Spleen (tissue), 13 donors: ENCODE measurements at places on chromosomes 6 and 20. TPM values are rescaled to one million over a fixed set of nuclear protein-coding genes. Genes with fewer than 3 reads are reported as not detected.

DNA sequence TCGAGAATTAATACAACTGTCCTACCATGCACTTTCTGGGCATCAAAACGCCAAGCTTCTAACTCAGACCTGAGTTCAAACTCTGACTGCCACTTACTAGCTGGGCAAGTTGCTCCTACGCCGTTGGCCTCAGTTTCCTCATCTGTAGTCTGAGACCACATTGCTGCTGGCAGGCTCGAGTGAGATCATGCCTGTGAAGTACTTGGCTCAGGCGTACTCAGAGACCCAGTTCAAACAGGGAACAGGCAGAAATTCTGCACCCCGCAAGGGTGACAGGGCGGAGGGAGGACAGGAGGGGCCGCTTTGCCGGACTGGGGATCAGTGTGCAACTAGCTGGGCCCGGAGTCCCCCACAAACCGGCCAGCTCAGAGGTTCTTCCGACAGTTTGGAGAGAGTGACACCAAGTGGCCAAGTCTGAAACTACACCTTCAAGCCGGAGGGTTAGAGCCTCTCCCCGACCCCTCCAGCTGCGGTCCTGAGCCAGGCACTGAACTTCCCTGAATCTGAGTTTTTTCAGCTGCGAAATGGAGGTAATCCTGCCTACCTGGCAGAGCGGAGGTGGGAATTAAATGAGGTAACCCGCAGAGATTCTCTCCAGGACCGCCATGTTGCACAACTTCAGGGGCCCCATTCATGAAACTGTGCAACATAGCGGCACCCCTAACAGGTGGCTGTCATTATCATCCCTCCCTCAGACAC is 46.0 kb upstream of the PTPN1 start:
- no peaks in the 10 kb centered on the region for H3K27me3 ChIP-seq
- no peak overlapping the region for H3K27ac ChIP-seq
- no peak overlapping the region for H3K4me3 ChIP-seq
- DNase-seq: peak; percentile 84

DNA sequence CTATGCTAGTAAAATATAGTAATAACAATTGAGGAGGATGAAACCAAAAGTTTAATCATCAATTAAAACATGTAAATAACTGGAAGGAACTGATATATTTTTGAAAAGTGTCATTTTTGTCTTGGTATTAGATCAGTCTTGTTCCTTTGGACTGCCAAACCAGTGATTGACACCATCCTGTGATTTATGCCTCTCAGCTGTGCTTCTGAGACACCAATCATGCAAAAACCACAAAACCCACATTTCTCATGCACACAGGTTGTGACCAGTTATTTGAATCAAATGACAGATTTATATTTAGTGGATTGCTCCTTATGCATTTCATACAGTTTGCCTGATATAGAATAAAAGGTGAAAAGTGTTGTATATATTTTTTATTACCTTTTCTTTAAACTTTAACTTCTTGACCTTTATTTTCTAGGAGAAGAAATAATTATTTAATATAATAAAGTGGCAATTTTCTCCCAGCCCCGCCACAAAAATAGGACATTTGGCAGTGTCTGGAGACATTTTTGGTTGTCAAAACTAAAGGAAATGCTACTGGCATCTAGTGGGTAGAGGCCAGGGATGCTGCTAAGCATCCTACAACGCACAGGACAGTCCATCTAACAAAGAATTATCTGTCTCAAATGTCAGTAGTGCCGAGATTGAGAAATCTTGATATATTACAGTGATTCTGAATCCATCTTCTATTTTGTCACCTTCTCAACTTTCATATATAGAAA is 383.6 kb downstream of the BCKDHB start:
- no peak overlapping the region for H3K27ac ChIP-seq
- no peaks in the 10 kb centered on the region for H3K27me3 ChIP-seq
- no peaks in the 10 kb centered on the region for H3K36me3 ChIP-seq
- DNase-seq: no peak
- H3K4me3 ChIP-seq: no peak overlapping the region
- no peaks in the 10 kb centered on the region for H3K4me1 ChIP-seq

DNA sequence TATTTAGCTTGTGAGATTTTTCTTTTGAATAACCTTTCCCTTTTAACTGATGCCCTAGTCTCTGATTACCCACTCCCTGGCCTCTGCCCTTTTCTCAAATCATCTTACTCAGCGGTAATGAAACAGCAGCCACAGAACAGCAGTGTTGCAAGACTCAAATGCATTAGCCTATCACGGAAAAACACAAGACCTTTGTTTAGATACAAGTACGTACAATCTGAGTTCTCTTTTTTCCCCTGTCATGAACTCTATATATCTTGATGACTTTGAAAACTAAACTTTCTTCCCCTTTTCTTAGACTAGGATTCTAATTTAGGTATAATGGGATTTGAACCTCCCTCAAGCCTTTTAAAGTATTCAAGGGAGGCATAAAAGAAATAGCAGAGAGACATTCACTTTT is 1034.9 kb downstream of the EYS start:
- DNase-seq: no peak
- no peak overlapping the region for H3K27ac ChIP-seq
- H3K27me3 ChIP-seq: no peaks in the 10 kb centered on the region
- no peaks in the 10 kb centered on the region for H3K36me3 ChIP-seq

- H3K27me3 ChIP-seq: no peaks in the 10 kb centered on the region
- H3K27ac ChIP-seq: no peak overlapping the region
- no peak overlapping the region for H3K4me3 ChIP-seq
Observed at GRCh38 chr6:42509765-42510164, 54.1 kb upstream of the UBR2 start.

GRCh38 chr6:6942831-6943230 is 164.9 kb upstream of the RREB1 start:
- no peaks in the 10 kb centered on the region for H3K36me3 ChIP-seq
- no peaks in the 10 kb centered on the region for H3K27me3 ChIP-seq
- H3K4me3 ChIP-seq: no peak overlapping the region
- peaks cover 10% of the 10 kb centered on the region for H3K4me1 ChIP-seq
- DNase-seq: peak; percentile 85

GRCh38 chr6:137798846-137799245 is 68.2 kb upstream of the TNFAIP3 start:
- H3K27ac ChIP-seq: no peak overlapping the region
- no peaks in the 10 kb centered on the region for H3K27me3 ChIP-seq
- H3K4me3 ChIP-seq: no peak overlapping the region
- no peaks in the 10 kb centered on the region for H3K4me1 ChIP-seq
- no peak for DNase-seq
- H3K36me3 ChIP-seq: no peaks in the 10 kb centered on the region

GRCh38 chr20:1489325-1489724 is 1.9 kb downstream of the SIRPB2 start:
- peak overlapping the region; percentile 33 for H3K4me3 ChIP-seq
- peak overlapping the region; percentile 87 for H3K27ac ChIP-seq
- no peaks in the 10 kb centered on the region for H3K27me3 ChIP-seq
- peaks cover 19% of the 10 kb centered on the region for H3K4me1 ChIP-seq

- H3K27me3 ChIP-seq: no peaks in the 10 kb centered on the region
- no peak overlapping the region for H3K4me3 ChIP-seq
- no peak for DNase-seq
- no peak overlapping the region for H3K27ac ChIP-seq
- no peaks in the 10 kb centered on the region for H3K4me1 ChIP-seq
Observed at GRCh38 chr20:15759594-15759993, 813.7 kb downstream of the KIF16B start.

- H3K4me3 ChIP-seq: no peak overlapping the region
- no peaks in the 10 kb centered on the region for H3K36me3 ChIP-seq
- no peaks in the 10 kb centered on the region for H3K27me3 ChIP-seq
- no peaks in the 10 kb centered on the region for H3K4me1 ChIP-seq
- no peak for DNase-seq
Observed at GRCh38 chr6:120096696-120097260, 747.2 kb upstream of the MAN1A1 start.

DNA sequence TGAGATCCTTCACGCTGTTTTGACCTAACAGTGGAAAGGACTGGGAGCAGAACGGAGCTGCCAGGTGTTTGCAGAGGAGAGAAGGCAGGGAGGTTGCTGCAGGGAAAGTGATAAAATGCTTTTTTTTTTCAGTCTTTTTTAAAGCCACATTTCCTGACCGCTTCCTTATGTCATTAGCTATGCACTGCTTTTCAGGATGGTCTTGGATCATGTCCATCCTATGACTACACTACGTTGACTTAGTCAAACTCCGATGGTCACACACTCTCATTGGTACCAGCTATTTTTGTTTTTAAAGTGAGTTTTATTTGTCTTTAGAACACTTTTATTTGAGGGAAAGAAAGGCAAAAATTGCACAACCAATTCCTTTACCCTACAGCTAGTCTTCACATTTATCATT is 89.2 kb upstream of the EXOC2 start:
- no peaks in the 10 kb centered on the region for H3K36me3 ChIP-seq
- no peaks in the 10 kb centered on the region for H3K4me1 ChIP-seq
- peaks cover 24% of the 10 kb centered on the region for H3K27me3 ChIP-seq
- DNase-seq: no peak
- H3K27ac ChIP-seq: no peak overlapping the region

- H3K27me3 ChIP-seq: no peaks in the 10 kb centered on the region
- peak overlapping the region; percentile 21 for H3K4me3 ChIP-seq
- peaks cover 64% of the 10 kb centered on the region for H3K36me3 ChIP-seq
- H3K4me1 ChIP-seq: peaks cover 40% of the 10 kb centered on the region
- peak overlapping the region; percentile 80 for H3K27ac ChIP-seq
Observed at GRCh38 chr20:19975436-19975799, 41.7 kb upstream of the NAA20 start.

DNA sequence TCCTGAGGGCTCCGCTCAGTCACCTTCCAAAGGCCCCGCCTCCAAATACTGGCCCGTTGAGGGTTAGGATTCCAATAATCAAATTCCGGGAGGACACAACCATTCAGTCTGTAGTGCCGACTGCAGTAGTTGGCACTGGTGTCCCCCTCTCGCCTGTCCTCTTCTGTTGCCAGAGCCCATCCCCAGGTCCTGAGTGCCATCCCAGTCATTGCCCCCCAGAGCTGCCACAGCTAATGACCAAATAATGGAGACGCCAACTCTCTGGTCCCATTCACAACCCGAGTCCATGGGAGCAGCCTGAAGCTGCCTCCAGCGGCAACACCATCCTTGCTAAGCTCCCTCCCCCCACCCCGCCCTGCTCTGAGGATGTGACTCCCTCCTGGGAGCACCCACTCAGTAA is 115.9 kb downstream of the JPH2 start:
- H3K36me3 ChIP-seq: no peaks in the 10 kb centered on the region
- H3K27me3 ChIP-seq: peaks cover 4% of the 10 kb centered on the region
- no peak overlapping the region for H3K27ac ChIP-seq
- DNase-seq: no peak
- H3K4me3 ChIP-seq: no peak overlapping the region

GRCh38 chr20:16040742-16041141 is 532.5 kb downstream of the KIF16B start:
- DNase-seq: no peak
- no peaks in the 10 kb centered on the region for H3K4me1 ChIP-seq
- H3K4me3 ChIP-seq: no peak overlapping the region
- no peaks in the 10 kb centered on the region for H3K36me3 ChIP-seq

GRCh38 chr6:122969999-122970533 is 26.0 kb upstream of the CLVS2 start:
- DNase-seq: no peak
- H3K27ac ChIP-seq: no peak overlapping the region
- H3K4me3 ChIP-seq: no peak overlapping the region
- H3K36me3 ChIP-seq: no peaks in the 10 kb centered on the region
- H3K4me1 ChIP-seq: no peaks in the 10 kb centered on the region

GRCh38 chr6:44960898-44961297 is 367.2 kb upstream of the RUNX2 start:
- no peak overlapping the region for H3K4me3 ChIP-seq
- no peak overlapping the region for H3K27ac ChIP-seq
- no peaks in the 10 kb centered on the region for H3K4me1 ChIP-seq
- no peaks in the 10 kb centered on the region for H3K36me3 ChIP-seq
- H3K27me3 ChIP-seq: no peaks in the 10 kb centered on the region

GRCh38 chr6:28789553-28790083 is 134.2 kb downstream of the TRIM27 start:
- DNase-seq: no peak
- H3K36me3 ChIP-seq: no peaks in the 10 kb centered on the region
- H3K27ac ChIP-seq: no peak overlapping the region
- peak overlapping the region; percentile 26 for H3K4me3 ChIP-seq

- H3K36me3 ChIP-seq: no peaks in the 10 kb centered on the region
- peak; percentile 87 for DNase-seq
- no peaks in the 10 kb centered on the region for H3K4me1 ChIP-seq
- no peaks in the 10 kb centered on the region for H3K27me3 ChIP-seq
- H3K27ac ChIP-seq: no peak overlapping the region
Observed at GRCh38 chr6:31068669-31069340, 43.6 kb downstream of the C6orf15 start.

The MTFR2 gene
- total RNA-seq: 3.1 TPM

The VGLL2 gene
- total RNA-seq: not detected

The STMN3 gene
- 16.1 TPM for total RNA-seq

The RNF182 gene
- 0.63 TPM for total RNA-seq

The PAK5 gene
- total RNA-seq: not detected

The AKIRIN2 gene
- total RNA-seq: 106 TPM

The KCNK15 gene
- total RNA-seq: 0.92 TPM

The WDR27 gene
- total RNA-seq: 67.3 TPM

The SLPI gene
- 2.9 TPM for total RNA-seq

The TINAG gene
- not detected for total RNA-seq

The SOBP gene
- total RNA-seq: 6.9 TPM

The GNRH2 gene
- total RNA-seq: 1.7 TPM

The HUS1B gene
- total RNA-seq: 4.0 TPM

The LHFPL5 gene
- not detected for total RNA-seq
